Central memory CD8-positive, alpha-beta T cell (primary cell): ENCODE measurements at places on chromosomes 3 and 15.

- no peaks in the 10 kb centered on the region for H3K4me1 ChIP-seq
- DNase-seq = no peak
These were observed 132.9 kb upstream of the IL12A start for GRCh38 chr3:159855599-159856346.

- no peak overlapping the region for H3K27ac ChIP-seq
- no peak overlapping the region for H3K4me3 ChIP-seq
- DNase-seq = no peak
- H3K36me3 ChIP-seq = peaks cover 67% of the 10 kb centered on the region
These were observed 119.2 kb downstream of the LRIG1 start for GRCh38 chr3:66381626-66382025.

DNA sequence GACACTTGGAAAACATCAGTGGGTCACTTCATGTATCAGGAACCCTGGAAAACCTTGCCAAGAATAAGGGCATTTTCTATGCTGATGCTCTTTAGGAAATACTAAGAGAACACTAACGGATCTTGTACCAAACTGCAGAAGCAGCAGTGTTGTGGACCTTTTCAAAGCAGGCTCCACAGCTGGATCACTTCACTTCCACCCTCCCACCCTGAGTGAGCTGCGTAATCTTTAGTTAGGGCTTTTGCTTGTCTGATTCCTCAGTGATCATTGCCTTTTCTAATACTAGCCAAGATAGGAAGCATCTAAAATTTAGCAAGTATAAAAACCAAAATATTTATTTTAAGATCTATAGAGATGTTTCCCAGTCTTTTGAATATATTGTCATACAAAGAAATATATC, 229.0 kb downstream of the EPHA6 start:
- no peak for DNase-seq
- H3K36me3 ChIP-seq = no peaks in the 10 kb centered on the region
- no peak overlapping the region for H3K27ac ChIP-seq
- H3K4me3 ChIP-seq = no peak overlapping the region

GRCh38 chr3:127262533-127262932, 25.3 kb downstream of the PRR20G start:
- peaks cover 78% of the 10 kb centered on the region for H3K27me3 ChIP-seq
- no peak for DNase-seq
- no peak overlapping the region for H3K27ac ChIP-seq
- no peaks in the 10 kb centered on the region for H3K36me3 ChIP-seq
- H3K4me1 ChIP-seq = no peaks in the 10 kb centered on the region
- H3K4me3 ChIP-seq = no peak overlapping the region

- H3K4me3 ChIP-seq = no peak overlapping the region
- H3K27me3 ChIP-seq = peaks cover 73% of the 10 kb centered on the region
These were observed 27.5 kb downstream of the AQP9 start for GRCh38 chr15:58165661-58166060.

GRCh38 chr3:172972717-172973116, 168.3 kb downstream of the SPATA16 start:
- peaks cover 2% of the 10 kb centered on the region for H3K36me3 ChIP-seq
- no peak for DNase-seq
- no peaks in the 10 kb centered on the region for H3K27me3 ChIP-seq
- no peak overlapping the region for H3K27ac ChIP-seq

DNA sequence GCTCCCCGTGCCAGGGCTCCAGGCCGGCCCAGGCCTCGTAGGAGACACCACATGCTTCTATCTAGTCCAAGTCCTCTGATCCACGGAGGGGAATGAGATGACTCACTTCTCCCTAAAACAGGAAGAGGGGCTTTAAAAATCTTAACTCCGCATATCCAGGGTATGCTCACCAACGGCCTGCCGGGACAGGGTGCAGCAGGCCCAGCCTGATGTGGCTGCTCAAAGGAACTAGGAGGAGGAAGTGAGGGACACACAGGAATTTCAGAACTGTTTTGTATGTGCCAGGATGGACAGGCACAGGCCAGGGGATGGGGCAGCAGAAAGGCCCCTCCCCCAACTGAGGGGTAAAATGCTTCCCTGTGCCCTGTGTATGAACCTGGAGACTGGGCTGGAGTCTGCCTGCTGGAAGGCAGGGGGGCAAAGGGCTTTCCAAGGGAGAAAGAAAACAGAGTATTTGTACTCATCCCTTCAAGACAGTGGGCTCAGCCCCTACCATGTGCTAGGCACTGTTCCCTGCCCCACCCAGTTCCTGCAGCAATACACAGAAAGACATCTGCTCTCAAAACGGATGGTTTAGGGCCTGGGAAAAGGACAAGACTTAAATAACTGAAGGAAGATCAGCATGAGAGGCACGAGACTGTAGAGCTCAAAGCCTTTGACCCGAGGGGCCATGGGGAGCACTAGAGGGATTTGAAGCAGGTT, 22.1 kb downstream of the CHDH start:
- H3K27me3 ChIP-seq = no peaks in the 10 kb centered on the region
- no peaks in the 10 kb centered on the region for H3K36me3 ChIP-seq
- H3K4me3 ChIP-seq = no peak overlapping the region
- no peak for DNase-seq
- no peak overlapping the region for H3K27ac ChIP-seq
- H3K4me1 ChIP-seq = no peaks in the 10 kb centered on the region

DNA sequence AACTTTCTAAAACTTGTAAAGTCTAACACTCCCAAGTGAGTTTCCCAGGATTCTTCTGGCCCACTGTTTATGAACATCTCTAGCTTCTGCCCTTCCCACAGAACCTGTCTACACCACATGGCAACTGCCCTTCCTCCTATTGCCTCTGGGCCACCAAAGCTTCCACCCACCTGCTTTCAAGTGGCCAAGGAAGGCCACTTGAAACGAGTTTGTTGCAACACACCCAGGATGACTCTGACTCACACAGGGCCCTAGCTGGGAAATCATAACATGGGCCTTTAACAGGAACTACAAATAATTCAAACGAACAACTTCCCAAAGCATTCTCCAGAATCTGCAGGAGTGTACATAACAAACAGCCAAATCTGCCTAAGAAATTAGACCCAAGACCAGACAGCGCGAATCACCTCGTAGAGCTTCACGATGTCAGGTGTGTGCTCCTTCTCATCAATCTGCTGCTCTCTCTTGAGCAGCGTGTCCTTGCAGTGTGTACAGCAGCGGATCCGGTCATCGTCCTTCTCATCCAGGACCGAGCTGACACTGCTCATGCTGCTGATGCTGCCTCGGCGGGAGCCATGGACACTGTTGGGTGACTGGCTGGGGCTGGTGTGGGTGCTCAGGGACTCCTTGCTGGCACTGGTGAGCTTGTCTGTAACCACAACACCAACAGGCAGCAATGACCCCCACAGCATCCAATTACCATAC, 16.8 kb downstream of the RBSN start:
- H3K4me1 ChIP-seq = peaks cover 13% of the 10 kb centered on the region
- H3K4me3 ChIP-seq = no peak overlapping the region
- H3K36me3 ChIP-seq = peaks cover 70% of the 10 kb centered on the region
- no peaks in the 10 kb centered on the region for H3K27me3 ChIP-seq

DNA sequence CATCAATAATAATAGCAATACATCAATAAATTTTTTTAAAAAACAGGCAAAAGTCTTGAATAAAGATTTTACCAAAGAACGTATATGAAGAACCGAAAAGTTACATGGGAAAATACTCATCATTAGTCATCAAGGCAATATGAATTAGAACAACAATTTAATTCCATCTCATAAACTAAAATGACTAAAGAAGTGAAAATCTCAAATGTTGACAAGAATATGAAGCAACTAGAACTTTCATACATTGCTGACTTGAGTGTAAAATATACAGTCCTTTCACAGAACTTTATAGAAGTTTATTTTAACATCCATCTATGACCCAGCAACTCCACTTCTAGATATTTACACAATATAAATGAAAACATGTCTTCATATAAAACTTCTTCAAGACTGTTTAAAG, 35.3 kb upstream of the ABHD10 start:
- peaks cover 14% of the 10 kb centered on the region for H3K36me3 ChIP-seq
- no peak overlapping the region for H3K27ac ChIP-seq
- H3K4me1 ChIP-seq = peaks cover 4% of the 10 kb centered on the region
- no peak for DNase-seq

GRCh38 chr3:104362319-104362718, 1004.4 kb upstream of the ALCAM start:
- no peak for DNase-seq
- H3K4me3 ChIP-seq = no peak overlapping the region
- peaks cover 2% of the 10 kb centered on the region for H3K36me3 ChIP-seq
- H3K4me1 ChIP-seq = no peaks in the 10 kb centered on the region
- H3K27me3 ChIP-seq = no peaks in the 10 kb centered on the region
